ENCODE measurements at places on chromosomes 4 and X. TPM values are rescaled to one million over a fixed set of nuclear protein-coding genes. Genes with fewer than 3 reads are reported as not detected.

The TET2 gene
- 20.7 TPM for total RNA-seq

The CTAG2 gene
- total RNA-seq = not detected

The ADH1C gene
- not detected for total RNA-seq

The TMPRSS11D gene
- total RNA-seq = not detected

The TLR10 gene
- 0.20 TPM for total RNA-seq

The RAB40A gene
- 0.11 TPM for total RNA-seq

The PLAC8 gene
- total RNA-seq = 148 TPM

The SPANXA1 gene
- not detected for total RNA-seq

Measured in CD4-positive, alpha-beta memory T cell (primary cell).